HL-60 (cell line): ENCODE measurements at places on chromosomes 7 and 10.

DNA sequence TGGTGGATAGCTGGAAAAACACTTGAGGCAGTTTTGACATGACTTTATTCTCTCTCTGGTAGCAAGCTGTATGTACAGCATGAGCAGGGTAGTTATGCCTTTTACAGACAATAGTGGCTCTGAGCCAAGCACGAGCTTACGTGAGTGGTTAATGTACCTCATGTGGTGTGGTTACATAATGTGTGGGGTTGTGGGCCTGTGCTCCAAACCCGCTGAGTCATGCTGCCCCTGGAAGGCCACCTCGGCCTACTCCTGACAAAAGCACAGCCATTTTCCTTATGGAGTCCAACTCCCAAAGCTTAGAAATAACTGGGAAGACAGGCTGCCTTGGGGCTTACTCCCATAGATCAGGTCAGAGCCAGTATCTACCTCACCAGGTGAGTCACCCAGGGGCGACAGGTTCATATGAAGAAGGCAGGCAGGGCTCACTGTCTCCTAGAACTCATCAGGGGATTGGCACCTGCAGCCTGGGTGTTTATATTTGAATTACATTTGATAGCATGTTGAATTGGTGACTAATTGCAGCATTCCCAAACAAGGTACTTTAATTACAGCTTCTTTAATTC, 404.5 kb downstream of the ADRA2A start:
- no peak for DNase-seq

GRCh38 chr7:92705831-92706230, 115.6 kb upstream of the FAM133B start:
- no peak for DNase-seq

DNA sequence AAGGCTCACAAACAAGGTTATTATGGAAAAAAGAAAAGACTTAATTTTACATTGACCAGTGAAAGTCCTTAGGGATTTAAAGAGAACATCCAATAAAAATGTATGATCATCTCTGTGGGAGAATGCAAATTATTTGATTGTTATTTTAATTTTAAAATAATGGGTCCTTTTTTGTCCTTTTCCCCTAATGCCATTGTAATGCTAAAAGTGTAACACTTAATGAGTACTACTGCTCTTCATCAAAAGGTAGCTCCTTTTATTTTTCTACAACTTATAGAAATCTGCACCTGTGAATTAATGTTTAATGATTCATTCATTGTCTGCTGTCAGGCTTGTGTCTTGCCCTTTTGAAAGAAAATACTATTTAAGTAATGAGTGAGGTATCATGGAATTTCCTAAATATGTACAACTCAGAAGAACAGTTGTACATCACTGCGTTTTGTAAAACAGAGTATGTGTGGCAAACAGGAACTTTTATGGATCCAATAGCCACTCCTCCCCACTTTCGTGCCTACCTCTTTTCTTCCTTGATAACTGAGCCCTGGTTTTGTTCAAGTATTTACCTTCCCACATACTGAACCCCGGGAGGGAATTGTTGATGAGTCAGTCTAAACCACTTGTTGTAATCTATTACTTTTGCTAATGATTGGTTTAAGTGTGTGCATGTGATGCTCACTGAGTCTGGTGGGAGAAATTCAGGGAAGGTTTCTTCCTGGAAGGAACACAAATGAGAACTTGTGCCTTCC, 19.9 kb upstream of the TRUB1 start:
- no peak for DNase-seq

DNA sequence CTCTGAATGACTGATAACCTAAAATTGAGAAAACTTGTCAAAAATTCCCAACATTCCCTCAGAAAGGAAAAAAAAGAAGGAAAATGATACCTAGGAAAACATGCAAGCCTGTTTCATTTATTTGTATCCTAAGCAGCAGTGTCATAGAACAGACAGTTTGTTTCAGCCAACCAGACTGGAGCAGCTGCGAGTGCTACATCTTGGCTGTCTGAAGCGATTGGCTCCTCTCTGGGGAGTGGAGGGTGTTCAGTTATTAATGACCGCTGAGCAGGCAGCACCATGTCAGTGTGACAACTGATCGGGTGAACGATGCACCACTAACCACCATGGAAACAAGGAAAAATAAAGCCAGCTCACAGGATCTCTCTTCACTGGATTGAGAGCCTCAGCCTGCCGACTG, at the start of gene LRRN3:
Gene LRRN3 (plus strand): TSS at position 282 of the 400 bp plus-strand sequence. CDS start 31,646 bp downstream, outside the sequence.
- no peak for DNase-seq

DNA sequence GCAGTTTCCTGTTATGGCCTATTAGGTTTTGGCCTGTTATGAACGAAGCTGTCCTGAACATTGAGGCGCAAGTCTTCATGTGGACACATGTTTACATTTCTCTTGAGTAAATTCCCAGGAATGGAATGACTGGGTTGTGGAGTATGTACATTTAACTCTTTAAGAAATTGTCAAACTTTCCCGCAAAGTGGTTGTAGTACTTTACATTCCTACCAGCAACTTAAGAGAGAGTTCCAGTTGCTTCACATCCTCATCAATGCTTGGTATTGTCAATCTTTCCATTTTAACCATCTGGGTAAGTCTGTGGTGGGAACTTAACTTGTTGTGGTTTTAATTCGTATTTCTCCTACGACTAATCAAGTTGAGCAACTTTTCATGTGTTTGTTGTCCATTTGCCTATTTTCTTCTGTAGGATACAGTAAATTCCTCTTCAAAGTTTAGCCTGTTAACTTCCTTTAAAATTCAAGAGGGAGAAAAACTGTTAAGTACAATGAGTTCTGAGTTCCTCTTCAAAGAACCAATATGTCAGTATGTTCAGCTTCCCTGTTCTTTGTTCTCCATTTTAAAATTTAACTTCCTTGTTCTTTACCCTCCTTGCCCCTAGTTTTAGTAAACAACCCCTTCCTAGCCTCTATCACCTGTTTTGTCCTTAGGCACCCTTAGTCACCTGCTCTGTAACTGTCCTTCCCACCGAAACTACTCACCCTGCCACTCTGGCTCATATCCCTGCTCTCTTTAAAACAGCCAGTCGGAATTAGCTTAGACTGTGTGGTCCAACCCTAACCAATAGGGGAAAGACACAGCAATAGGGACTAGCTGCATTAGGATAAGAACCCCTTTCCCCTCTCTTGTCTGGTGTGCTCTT, 74.0 kb downstream of the FAM241B start:
- DNase-seq: peak; percentile 7

GRCh38 chr10:49377256-49377655, 18.6 kb downstream of the DRGX start:
- no peak for DNase-seq

GRCh38 chr7:137908106-137908505, 61.3 kb upstream of the DGKI start:
- DNase-seq: no peak

GRCh38 chr10:29323367-29323766, 34.5 kb downstream of the LYZL1 start:
- no peak for DNase-seq

- no peak for DNase-seq
Observed at GRCh38 chr10:124577651-124578050, 116.0 kb downstream of the LHPP start.

GRCh38 chr10:94016727-94017714, 23.3 kb downstream of the PLCE1 start:
- DNase-seq: no peak

GRCh38 chr10:66301078-66301477, 624.8 kb upstream of the LRRTM3 start:
- no peak for DNase-seq

- no peak for DNase-seq
Observed at GRCh38 chr10:86172301-86172700, 194.3 kb downstream of the GRID1 start.

DNA sequence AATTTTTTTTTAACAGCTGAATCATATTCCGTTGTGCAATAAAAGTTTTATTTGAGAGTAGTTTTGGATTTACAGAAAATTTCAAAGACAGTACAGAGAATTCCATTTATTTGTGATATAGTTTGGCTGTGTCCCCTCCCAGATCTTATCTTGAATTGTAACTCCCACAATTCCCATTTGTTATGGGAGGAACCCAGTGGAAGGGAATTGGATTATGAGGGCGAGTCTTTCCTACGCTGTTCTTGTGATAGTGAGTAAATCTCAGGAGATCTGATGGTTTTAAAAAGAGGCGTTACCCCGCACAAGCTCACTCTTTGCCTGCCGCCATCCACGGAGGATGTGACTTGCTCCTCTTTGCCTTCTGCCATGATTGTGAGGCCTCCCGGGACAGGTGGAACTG, 228.0 kb upstream of the MAGI2 start:
- DNase-seq: no peak

DNA sequence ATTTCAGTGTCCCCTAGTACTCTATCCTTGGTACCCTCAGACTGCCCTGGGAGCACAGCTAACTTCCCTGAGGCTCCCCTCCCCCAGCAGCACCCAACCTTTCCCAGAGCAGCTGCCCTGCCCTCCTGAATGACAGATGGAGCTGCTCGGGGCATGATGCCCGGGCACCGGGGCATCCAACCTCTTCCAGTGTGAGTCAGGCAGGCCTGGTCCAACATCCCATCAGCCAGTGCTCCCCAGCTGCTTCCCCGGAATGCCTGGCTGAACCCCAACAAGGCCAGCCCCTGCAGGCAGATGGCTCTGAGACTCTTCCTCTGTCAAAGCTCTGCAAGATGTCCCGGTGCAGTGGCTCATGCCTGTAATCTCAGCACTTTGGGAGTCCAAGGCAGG, 11.9 kb upstream of the TSPAN15 start:
- no peak for DNase-seq

GRCh38 chr10:99920901-99921300, 88.8 kb downstream of the DNMBP start:
- DNase-seq: no peak

DNA sequence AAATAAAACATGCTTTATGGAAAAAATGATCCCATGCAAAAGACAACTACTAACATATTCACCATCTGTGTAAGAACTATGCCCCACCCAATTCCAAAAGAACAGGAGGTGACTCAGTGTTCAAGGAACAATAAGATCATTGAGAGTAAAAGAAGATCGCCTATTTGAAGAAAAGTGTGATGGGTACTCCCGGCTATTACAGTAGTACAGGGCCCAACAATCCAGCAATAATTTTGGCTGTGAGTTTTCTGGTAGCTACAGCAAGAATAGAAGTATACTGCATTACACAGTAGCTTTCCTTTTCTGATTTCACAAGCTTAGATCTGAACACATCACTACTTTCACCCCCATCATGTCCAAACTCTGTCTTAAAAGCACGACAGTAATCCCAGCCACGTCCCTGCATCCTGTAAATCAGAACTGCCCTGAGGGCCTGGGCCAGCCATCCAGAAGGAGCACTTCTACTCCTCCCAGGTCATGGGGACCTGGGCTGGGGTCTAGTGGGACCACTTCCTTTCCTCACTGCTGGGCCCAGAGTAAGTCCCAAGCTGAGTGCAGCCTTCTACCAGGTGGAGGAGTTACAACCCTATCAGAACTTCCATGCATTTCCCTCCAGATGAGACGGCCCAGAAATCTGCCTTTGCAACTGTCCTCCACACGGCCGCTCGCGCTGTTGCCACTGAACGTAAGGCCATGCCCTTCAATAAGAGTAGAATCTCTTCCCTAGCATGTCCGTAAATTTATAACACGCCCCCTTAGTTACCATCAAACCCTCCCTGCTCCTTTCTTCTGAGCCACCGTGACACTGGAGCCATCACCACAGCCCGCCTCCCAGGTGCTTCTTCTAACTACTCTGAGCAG, 7.9 kb downstream of the ESYT2 start:
- DNase-seq: no peak

- DNase-seq: no peak
Observed at GRCh38 chr7:30751696-30752273, at the start of gene INMT. TSS of gene INMT (plus strand) at chr7:30752135. CDS start at chr7:30752151, 16 bp downstream.

- DNase-seq: no peak
Observed at GRCh38 chr10:25694971-25695370, 239.1 kb upstream of the MYO3A start.

DNA sequence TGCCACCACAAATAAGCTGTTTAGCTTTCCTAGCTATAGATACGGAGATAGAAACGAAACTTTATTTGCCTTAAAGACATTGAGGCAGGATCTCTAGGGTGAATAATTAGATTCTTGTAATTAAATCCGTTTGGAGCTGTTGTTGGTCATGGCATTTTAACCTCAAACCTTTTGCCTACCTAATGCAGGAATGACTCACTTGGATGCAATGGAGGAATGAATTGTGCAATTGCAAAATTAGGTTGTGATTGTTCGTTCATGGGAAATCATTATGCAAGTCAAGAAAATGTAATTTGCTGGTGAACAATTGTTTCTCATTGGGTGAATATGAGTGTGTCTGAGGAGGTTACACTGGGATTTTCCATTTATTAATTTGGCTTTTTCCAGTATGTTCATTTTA, 703.5 kb downstream of the GATA3 start:
- no peak for DNase-seq

- DNase-seq: peak; percentile 23
Observed at GRCh38 chr7:132656846-132657776, 80.8 kb upstream of the PLXNA4 start.

DNA sequence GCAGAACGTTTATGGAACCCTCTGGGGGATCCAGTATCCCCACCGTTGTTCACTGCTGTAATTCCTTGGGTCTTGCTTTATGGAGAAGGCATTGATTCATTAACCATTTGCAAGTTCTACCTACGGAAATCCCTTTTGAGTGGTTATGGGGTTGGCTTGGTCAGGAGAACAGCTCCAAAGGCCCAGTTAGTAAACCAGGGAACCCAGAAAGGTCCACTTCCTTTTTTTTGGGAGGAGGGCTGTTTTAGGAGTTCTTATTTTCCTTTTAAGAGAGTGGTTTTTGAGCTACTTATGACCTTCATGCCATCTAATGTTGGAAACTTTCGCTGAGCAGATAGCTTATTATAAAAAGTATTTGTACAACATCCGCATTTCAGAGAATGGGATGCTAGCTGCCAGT, 1.3 kb downstream of the POR start:
- no peak for DNase-seq

- no peak for DNase-seq
Observed at GRCh38 chr7:114874170-114874569, 47.7 kb upstream of the MDFIC start.

DNA sequence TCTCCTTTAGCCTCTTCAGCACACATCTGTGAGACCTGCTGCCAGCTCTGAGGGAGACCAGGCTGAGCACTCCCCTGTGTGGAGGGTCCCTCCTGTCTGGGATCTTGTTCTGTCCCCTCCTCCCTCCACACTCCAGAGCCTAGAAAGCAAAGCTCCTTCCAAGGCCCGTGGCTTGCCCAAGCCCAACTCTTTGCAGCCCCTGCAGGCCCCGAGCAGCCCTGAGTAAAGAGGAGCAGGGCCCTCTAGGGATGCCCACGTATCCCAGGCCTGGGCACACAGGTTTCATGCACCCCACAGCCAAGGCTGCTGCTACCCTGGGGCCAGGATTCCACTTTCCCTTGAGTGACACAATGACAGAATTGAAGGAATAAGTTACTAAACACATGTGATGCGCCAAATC, 24.0 kb downstream of the COBL start:
- no peak for DNase-seq

GRCh38 chr10:4941540-4942330, 21.5 kb upstream of the AKR1C1 start:
- no peak for DNase-seq

- DNase-seq: no peak
Observed at GRCh38 chr7:129468087-129468486, 33.9 kb downstream of the STRIP2 start.

GRCh38 chr7:2000153-2000687, 232.5 kb downstream of the MAD1L1 start:
- no peak for DNase-seq

GRCh38 chr10:58587676-58588075, 75.0 kb downstream of the BICC1 start:
- no peak for DNase-seq
